EH (cell line): ENCODE measurements at places on chromosomes 5 and 9.

GRCh38 chr5:103428411-103428871, 134.1 kb downstream of the NUDT12 start:
- peak; percentile 92 for DNase-seq

DNA sequence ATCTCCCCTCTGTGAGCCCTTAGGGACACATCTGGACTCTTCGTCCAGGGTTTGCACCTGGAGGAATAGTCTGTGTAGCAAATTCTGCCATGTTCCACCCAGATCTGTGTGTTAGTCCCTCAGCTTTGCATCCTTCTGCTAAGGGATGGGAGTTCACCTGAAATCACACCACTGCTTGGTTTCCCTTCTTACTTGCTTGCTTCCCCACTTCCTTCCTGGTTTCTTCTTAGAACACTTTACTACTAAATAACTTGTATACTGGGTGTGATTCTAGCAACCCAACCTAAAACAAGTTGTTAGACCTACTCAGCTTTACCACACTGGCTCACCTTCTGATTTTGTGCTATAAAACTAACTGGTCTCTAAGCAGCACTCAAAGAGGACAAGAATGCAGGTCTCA, 202.6 kb upstream of the MAP3K1 start:
- DNase-seq, result no peak

DNA sequence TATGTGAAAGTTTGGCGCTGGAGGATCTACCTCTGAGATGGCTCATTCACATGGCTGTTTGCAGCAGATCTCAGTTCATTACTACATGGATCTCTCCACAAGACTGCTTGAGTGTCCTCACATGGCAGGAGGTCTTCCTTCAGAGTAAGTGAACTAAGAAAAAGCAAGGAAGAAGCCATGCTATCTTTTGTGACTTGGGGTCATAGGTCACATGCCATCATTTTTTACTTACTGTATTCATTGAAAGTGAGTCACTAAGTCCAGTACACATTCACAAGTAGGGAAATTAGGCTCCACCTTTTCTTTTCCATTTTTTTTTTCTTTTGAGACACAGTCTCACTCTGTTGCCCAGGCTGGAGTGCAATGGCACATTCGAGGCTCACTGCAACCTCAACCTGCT, 8.7 kb upstream of the CDKN2AIPNL start:
- DNase-seq, result peak; percentile 76

DNA sequence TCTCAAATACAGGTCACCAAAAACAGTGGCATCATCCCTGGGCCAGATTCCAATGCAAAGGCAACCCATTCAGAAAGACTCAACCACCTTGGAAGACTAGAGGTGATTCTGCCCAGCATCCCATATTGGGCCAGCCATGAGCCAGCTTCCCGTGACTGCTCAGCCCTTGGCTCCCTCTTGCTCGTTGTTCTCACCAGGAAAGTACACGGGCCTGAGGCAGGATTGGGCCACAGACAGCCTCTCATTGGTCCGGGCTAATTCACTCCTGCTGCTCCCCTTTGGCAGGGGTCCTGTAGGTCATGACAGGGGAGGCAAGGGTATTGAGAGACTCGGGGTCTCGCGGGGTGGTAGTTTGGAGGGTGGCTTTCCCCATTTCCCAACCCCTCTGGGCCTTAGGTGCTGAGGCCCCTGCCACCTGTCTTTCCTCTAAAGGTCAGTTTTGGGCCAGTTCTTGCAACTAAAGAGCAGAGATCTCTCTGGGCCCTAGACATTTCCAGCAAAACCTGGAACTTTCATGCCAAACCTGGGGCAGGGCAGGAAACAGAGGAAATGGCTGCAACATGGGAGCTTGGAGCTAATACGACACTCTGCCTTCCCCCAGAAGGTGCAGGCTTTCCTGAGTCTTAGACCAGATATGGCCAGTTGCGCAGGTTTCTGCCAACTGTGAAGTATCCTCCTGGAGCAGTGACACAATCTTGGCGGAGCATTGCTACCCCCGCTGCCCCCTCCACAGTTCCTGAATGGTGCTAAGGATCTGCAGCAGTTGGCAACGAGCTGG, 22.0 kb upstream of the FGFR4 start:
- no peak for DNase-seq

DNA sequence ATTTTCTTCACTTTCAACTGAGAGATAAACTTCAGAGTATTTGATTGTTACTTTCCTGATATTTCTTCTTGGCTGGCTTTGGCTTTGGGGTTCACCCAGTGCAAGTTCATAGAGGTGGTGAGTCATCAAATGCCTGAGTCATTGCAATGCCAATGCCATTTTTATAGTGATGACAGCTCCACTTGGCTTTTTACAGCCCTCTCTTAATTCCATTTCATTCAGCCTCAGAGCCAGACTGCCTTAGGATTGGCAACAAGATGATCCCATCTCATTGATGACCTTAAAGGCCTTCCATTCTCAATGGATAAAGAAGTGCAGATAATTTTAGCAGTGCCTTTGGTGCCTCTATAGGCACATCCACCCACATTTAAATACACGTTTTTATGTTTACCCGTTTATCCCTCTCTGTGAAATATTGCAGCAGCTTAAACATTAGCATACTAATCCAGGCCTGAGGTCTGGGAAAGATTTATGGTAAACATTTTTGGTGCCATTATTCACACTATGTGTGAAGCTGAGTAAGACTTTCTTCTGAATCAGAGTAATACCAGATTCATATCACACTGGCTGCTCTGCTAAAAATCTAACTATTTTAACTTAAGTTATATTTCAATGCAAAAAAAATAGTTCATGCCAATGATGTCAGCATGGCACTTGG, 88.9 kb upstream of the TYRP1 start:
- DNase-seq, result peak; percentile 14

DNA sequence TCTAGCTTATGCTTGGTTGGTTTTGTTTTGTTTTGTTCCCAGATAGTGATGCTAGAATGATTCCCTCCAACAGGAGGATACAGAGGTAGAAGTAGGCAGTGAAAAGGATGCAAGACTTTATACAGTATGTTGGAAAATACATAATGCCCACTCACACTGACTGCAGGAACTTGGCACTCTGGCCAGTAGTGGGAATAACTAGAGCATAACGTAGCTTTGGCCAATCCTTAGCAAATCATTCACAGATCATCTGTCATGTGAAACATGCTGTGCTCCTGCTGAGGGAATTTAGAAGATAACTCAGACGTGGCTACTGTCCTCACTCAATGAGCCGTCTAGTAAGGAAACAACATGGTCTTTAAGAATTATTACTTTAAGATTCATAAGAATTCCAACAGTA, 13.5 kb downstream of the CFAP90 start:
- DNase-seq, result no peak

DNA sequence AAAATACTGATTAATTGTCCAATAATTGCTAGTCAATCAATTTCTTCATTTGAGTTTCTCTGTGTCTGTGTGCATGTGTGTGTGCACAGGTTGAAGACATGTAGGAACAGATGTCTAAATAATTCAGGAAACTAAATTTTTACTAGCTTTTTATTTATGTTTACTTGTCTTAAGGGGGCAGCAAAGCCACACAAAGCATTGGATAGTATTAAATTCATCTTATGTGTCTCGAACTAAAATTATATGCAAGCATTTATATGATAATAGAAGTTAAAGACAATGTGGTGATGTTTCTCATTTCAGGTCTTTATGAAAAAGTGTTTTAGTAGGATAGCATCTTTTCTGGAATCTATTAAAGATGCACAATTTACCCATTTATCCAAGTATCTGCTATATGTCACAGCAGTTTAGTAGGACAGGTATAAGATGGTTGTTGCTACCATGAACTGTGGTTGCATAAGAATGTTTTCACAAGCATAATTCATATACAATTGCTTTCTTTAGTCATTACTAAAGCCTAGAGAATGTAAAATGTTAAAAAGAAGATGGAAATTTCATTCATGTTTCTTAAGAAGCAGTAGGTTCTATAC, 784.6 kb upstream of the NUDT12 start:
- DNase-seq, result peak; percentile 1

GRCh38 chr5:168064933-168065622, 226.4 kb upstream of the WWC1 start:
- DNase-seq, result no peak

GRCh38 chr5:69493396-69494133, 975 bp downstream of the OCLN start:
- peak; percentile 39 for DNase-seq

DNA sequence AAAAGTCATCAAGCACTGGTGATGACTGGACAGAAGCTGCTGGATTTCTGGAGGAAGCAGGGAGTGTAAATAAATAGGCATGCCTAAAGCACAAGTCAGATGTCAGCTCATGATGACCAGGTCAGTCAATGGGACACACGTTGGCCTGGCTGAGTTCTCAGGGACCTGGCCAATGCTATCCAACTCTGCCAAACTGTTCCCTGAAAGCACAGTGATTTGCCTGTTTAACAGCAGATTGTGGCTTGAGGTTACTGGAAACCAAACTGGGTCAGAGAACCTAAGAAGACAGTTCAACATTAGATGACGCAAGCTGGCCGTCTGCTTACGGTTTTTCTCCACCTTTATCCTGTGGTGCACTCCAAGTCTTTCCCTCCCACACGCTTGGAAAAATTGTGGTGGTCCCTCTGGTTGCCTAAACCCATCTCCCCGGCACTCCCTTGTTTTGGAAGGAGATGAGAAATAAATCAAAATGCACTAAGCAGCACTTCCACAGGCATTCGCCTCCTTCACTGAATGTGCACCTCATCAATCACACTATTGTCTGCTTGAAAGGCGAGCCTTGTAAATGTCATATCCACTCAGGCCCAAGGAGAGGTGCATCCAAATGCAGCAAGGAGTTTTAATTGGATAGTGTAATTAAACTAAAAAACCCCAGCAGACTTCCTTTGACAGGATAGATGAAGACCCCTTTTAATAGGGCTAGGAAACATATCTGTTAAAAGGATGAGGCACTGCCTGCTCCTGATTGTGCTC, 199.4 kb downstream of the GAPVD1 start:
- peak; percentile 67 for DNase-seq

DNA sequence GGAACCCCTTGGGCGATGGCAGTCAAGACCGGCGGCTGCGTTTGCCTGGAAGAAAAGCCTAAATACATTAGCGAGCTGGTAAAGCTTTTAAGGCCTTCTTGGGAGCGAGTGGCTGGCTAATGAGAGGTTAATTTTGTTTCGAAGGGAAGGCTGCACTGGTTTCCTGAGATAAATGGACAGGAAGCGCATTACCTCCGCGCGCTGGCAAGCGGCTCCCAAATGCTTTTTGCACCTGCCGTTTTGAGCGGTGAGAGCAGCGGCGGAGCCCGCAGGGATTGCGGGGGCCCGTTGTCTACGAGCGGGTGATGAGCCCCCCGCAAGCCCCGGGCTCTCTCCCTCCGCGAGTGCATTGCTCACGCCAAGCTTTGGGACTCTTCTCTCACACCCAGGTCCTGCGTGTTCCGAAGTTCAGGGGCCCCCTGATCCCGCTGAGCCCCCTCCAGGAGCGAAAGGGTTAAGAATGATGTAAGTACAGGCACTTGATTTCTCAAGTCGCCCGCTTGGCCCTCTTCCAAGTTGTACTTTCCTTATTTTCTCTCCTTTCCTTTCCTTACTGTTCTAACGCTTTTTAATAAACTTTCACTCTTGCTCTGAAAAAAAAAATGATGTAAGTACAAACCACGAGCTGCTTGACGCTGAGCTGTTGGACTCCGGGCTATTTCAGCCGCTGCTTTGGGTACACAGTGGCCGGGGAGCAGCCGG, 3.1 kb upstream of the RGMB start:
- DNase-seq, result peak; percentile 73

DNA sequence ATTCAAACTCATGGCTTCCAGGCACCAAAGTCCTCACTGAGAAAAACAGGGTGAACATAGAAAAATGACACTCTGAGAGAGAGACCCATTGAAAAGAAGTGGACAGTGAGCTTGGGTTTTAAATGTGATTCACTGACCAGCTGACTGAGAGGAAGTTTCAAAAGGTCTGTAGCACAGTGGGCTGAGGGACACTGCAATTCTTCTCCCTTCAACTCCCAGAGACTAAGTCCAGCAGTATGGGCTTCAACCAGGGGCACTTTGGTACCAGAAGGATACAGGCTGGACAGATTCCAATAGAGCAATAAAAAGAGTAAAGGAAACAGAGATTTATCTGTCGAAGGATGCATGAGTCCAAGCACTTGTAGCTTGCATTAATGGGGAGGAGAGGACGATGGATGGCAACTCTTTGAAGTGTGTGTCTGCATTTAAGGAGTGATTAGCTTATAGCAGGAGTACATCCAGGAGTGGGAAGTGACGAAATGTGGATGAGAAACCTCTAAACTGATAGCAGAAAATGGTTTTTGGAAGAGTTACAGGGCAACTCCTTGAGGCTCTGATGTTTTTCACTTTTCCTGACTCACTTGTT, 117.0 kb upstream of the ANKRD55 start:
- no peak for DNase-seq

DNA sequence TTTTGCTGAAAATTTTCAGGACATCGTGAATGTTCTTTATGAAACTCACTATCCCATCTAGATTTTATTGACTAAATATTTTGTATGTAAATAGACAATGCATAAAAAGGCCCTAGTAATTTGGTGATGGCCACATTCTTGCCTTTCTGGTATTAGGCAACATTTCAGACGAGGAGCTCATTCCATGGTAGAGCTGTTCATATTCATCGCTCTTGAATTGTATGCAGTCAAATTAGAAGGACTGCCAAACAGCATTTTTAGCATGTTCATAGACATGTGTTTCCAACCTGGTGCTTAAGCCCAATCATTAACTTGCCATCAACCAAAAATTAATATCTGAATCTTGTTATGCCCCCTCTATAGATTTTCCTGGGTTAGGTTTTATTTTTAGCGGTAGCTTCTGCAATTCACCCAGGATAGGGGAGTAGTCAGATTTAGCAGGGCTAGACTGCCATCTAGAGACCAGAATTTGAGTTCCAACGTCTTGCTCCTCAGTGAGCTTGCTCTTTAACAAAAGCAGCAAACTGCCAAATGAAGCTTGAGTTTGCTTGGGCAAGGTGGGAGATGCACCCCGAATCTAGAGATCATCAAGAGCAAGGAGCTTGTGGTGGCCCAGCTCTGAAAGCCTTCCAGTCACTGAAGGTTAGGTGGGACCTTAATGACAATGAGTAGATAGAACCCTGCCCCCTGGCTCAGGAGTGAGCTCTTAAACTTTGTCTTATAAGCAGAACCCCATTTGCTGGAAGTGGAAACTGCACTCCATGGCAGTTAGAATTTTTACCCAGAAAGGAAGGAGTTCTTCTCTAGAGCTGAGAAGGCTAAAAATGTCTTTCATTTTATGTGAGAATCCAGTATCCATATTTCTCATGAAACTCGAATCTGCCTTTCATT, 456.2 kb downstream of the RASEF start:
- peak; percentile 72 for DNase-seq

- DNase-seq, result no peak
Observed at GRCh38 chr9:121783521-121784507, 132.4 kb downstream of the DAB2IP start.

DNA sequence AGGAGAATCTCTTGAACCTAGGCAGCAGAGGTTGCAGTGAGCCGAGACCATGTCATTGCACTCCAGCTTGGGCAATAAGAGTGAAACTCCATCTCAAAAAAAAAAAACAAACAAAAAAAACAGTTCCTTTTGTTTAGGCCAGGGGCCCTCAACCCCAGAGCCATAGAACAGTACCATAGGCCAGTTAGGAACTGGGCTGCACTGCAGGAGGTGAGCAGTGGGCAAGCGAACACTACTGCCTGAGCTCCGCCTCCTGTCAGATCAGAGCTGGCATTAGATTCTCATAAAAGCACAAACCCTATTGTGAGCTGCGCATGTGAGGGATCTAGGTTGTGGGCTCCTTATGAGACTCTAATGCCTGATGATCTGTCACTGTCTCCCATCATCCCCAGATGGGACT, 49.1 kb upstream of the SUB1 start:
- no peak for DNase-seq
